GM23338 (cell line): ENCODE measurements at places on chromosomes 13 and 19. TPM values are rescaled to one million over a fixed set of nuclear protein-coding genes. Genes with fewer than 3 reads are reported as not detected.

GRCh38 chr13:39855236-39855635 lies 199.8 kb downstream of the COG6 start:
- H3K27ac ChIP-seq = no peak overlapping the region
- no peaks in the 10 kb centered on the region for H3K27me3 ChIP-seq
- DNase-seq = no peak
- no peaks in the 10 kb centered on the region for H3K36me3 ChIP-seq
- H3K4me1 ChIP-seq = no peaks in the 10 kb centered on the region

DNA sequence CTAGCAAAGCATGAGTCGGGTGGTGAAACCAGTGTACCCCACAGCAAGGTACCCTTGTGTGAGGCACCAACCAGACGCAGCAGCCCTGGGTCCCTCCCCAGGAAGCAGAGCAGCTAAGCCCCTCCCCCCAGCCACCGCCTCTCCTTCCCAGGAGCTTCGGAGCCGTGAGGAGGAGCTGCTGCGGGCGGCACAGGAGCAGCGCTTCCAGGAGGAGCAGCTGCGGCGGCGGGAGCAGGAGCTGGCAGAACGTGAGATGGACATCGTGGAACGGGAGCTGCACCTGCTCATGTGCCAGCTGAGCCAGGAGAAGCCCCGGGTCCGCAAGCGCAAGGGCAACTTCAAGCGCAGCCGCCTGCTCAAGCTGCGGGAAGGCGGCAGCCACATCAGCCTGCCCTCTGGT lies 12.4 kb downstream of the TTC9B start:
- DNase-seq = no peak
- H3K27me3 ChIP-seq = no peaks in the 10 kb centered on the region
- H3K4me3 ChIP-seq = no peak overlapping the region
- H3K27ac ChIP-seq = no peak overlapping the region
- no peaks in the 10 kb centered on the region for H3K4me1 ChIP-seq

GRCh38 chr19:42850981-42851717 lies 28.4 kb downstream of the PSG1 start:
- no peaks in the 10 kb centered on the region for H3K4me1 ChIP-seq
- H3K36me3 ChIP-seq = no peaks in the 10 kb centered on the region
- H3K27me3 ChIP-seq = no peaks in the 10 kb centered on the region
- no peak overlapping the region for H3K4me3 ChIP-seq

Gene TUBB4A
- total RNA-seq = 31.1 and 41.7 TPM in 2 replicates
